ENCODE measurements at places on chromosomes 1 and 21.
A peak's percentile ranks its signal among the peaks of the same experiment; 100 is the strongest.

DNA sequence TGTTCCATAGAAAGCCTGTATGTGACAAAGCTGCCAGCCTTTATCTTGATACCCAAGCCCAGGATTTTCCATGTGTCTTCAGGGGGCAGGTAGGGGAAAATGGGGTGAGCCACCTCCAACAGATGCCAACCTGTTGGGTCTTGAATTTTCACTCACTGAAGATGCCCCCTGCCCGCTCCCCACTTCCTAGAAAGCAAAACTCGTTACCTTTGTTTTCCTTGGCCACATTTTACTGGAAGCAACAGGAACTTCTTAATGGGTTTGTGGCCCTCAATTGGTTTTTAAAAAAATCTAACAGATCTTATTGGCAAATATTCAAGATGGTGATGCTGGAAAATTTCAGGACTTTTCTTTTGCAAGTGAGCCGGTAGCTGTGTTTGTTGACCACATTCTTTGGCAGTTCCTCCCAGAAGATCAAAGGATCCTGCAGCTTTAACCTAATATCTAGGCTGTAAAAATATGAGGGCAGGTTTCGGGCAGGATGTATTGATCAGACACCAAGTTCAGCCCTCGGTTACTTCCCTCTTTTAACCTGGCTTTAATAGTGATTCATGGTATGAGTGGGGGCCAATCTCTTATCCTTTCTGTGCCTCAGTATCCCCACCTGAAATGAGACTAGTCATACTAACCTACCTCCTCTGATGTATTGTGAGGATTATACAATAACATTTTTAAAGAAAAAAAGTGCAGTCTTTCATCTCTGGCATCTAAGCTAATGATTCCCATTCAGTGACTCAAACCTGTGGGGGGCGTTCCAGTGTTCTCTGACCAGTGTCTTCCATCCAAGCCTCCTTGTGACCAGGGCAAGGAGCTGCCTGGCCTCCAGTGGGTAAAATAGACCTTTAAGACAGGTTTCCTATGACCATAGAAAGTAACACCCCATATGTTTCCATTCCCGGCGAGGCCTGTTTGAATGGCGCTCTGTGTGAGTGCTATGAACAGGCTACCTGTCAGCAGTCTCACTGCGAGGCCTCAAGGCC, 21.3 kb upstream of the GNPAT start:
- DNase-seq: no peak

- no peak for DNase-seq
These were observed 1227.3 kb downstream of the PLA2G4A start for GRCh38 chr1:188056011-188056410.

DNA sequence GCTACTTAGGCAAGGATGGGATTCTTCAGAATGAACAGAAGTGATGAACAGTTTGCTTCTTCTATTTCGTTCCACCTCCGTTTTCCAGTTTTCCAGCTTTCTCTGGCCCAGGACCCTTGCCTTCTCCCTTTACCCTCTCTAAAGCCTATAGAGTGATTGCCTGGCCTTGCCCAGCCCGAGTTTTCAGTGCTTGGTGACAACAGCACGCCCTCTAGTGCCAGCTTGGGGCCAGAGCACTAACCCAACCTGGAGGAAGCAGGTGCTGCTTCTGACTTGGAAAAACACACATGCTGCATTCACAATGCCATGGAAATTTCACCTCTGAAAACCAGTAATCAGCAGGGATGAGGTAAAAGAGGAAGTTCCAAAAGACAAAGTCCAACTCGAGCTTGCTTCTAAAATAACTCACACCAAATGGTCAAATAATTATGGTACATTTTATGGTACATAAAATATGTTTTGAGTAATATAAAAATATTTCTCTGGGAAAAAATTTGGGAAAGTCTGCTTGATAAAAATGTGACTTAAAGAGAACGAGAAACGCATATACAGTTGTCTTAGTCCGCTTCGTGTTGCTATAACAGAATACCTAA, 26.1 kb downstream of the UBE2T start:
- peak; percentile 60 for DNase-seq

GRCh38 chr1:65471213-65471833, 50.9 kb downstream of the LEPR start:
- DNase-seq: no peak

DNA sequence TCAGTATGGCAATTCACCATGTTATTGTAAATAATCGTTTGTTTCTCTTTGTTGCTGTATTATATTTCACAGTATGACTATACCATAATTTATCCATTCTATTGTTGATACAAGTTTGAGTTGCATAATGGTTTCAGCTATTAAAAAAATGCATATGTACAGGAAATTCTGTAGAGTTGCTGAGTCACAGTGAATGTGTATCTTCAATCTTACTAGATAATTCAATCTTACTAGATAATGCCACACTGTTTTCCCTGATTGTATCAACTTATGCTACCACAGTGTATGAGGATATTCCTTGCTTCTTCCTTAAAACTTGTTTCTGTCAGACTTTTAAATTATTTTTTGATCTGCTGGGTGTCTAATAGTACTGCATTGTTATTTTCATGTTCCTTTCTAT, 3.5 kb upstream of the COA6 start:
- DNase-seq: no peak

GRCh38 chr1:175968486-175969172, 225.2 kb upstream of the TNR start:
- DNase-seq: no peak

DNA sequence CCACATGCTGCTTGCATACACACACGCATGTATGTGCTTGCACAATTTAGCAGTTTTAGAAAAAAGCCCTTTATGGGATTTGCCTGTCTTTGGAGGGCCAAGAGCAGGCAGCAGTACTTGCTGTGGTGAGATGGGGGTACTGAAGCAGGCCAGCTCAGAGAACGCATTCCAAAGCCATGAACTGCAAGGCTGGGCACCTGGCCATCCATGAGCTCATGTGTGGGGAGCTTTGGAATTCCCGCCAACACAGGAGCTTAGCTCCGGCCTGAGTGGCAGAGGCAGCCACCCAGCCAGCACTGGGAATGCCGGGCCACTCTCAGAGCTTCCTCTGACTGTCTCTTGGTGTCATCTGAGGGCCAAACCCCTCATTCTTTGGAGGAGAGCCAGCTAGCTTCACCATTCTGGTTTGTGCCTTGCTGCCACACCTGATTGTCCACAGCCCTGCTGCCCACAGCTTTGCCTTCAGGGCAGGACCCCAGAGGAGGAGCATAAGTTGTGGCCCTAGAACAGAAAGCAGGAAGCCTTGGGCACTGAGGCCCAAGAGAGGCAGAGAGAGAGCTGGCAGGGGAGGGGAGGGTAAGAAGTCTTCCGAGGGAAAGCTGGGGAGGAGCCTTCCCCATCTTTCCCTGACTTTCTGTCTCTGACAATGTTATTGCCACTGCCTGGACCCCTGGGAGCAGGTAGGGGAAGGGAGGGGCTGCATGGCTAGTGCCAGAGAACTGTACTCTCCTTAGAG, 92.1 kb upstream of the POU3F1 start:
- no peak for DNase-seq

- no peak for DNase-seq
These were observed 11.2 kb upstream of the GATAD2B start for GRCh38 chr1:153933955-153934354.

DNA sequence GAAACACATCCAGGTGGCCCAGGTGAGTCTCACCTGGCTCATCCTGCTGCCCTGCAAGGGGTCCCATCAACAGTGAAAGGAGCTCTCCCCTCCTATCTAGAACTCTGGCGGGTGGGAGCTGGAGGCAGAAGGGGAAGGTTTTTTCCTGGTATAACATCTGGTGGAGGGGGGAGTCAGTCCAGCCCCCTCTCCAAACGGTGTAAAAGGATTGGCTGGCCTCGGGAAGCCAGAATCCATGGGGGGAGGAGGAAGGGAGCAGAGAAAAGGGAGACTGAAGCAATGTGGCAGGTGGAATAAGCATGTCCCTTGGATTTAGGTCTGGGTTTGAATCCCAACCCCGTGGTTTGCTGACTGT, 1.2 kb upstream of the CAMK2N1 start:
- no peak for DNase-seq

DNA sequence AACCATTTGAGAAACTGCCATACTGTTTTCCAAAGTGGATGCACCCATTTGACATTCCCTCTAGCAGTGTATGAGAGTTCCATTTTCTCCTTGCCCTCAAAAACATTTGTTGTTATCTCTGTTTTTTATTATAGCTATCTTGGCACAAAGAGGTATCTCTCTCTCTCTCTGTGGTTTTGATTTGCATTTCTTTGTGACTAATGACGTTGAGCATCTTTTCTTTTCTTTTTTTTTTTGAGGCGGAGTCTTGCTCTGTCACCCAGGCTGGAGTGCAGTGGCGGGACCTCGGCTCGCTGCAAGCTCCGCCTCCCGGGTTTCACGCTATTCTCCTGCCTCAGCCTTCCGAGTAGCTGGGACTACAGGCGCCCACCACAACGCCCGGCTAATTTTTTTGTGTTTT, 17.4 kb upstream of the ZMYM6 start:
- DNase-seq: no peak

- no peak for DNase-seq
These were observed at the start of gene SYT14 for GRCh38 chr1:209937996-209938959. Gene SYT14 (plus strand): TSS chr1:209938217. CDS start chr1:209938265, 48 bp downstream.

DNA sequence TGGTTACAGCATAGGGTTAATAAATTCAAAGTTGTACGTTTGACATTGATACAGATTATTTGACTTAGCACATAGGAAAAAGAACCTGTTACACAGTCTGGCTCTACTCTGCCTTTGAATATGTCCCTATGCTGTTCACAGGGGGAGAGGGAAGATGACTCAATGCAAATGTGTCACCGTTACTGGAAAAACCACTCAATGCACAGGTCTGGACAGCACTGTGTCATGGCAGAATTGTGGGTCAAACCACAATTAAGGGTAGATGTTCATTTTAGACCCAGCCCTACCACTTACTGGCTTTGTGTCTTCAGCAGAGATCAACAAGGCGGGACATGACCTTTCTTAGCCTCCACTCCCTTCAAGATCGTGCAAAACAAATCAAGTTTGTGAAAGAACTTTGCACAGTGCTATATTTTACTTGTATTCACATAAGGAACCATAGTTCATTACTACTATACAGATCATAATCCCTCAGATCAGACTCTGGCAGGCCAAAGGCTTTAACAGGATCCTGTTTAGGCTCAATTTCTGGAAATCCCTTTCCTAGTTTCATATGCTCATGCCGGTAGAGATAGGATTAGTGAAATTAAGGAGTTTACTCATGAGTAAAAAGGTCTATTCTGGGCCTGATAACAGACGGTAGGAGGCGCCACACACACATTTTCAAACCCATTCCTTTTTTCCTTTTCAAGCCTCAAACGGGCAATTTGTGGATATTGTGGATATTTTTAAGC, 22.1 kb downstream of the EIF2D start:
- peak; percentile 43 for DNase-seq

DNA sequence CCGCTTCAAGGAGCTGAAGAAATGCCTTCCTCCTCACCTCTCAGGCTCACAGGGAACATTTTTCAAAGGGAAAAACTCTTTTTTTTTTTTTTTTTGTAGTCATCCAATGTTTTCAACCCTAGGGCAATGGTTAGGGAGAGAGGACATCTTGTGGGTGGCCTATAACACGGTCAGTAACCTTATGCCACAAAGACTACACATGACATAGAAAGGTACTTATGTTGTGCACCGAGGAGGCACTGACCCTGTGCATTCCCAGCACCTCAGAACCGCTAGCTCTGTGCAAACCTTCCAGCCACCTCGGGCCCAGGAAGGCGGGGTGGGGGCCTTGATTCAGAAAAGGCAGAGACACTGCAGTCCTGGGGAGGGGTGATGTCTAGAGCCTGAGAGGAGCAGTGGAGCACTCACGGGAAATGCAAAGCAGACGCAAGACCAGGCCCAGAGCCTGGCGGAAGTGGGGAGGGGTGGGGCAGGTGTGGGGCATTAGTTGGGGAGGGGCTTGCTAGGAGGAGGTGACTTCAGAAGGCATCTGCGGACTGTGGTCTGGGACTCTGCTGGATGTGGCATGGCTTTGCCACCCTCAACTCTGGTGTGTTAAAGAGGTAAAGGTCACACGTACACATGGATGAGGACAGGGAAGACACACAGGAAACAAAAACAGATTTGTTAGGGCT, 68.6 kb downstream of the MDM4 start:
- no peak for DNase-seq

DNA sequence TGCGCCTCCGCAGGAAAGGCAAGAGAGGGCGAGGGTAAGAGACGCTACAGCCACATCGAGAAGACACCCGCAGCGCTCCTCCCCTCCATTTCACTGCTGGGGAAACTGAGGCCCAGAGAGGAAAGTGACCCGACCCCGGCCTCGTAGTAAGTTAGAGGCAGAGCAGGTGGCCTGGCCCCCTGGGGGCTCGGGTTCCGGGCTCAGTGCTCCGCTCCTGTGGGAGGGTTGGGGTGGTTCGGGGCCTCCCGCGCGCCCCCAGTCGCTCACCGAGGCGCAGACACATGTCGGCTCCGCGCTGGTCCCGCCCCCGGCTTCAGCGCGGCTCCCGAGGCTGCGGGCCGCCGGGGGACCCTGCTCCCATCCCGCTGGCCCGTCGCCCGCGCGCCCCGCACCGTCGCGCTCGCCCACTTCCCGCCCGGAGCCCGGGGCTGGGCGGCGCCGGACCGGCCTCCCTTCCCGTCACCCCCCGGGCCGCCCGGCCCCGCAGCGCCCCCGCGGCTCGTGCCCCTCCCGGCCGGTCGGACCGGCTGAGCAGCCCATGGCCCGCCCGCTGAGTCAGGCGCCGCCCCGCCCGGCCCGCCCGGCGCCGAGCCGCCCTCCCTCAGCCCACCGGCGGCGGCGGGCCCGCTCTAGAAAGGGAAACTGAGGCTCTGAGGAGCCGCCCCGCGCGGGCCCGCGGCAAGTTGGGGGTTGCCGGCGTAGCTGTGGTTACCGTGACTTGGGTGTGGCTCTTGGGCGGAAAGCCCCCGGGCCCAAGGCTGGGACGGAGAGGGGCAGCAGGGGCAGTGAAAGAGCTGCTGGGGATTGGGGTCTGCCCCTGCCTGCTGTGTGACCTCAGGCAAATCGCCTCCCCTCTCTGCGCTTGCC, at the start of gene TMEM54:
Gene TMEM54 (minus strand): TSS at position 434 of the 867 bp plus-strand sequence. CDS start 151 bp downstream, at position 283.
- no peak for DNase-seq

DNA sequence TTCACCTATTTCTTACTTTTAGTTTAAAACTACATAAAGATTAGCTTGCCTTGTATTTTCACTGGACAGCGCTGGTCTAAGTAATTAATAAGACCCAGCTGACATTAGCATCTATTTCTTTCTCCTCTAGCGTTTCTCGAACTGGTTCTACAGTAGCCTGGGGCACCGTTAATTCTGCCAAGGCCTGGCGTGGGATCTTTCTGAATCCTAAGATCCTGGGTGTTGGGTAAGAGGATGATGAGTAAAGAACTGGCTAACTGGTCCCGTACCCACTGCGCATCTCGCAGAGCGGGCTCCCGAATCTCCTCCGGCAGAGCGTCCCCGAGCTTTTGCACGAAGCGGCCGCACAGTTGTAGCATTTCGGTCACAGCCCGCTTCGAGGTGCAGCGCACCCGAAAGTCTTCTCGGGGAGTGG, 309 bp downstream of the NSL1 start:
- DNase-seq: no peak

Data from stimulated activated CD4-positive, alpha-beta T cell treated with anti-CD3 and anti-CD28 coated beads, TNF-alpha, amount 100 ng/mL, for 1 hour (primary cell).